ENCODE measurements at places on chromosomes 16 and 17. TPM values are rescaled to one million over a fixed set of nuclear protein-coding genes. Genes with fewer than 3 reads are reported as not detected.

The RNU2-1 gene
- total RNA-seq = 7,320 TPM

- no peak for DNase-seq
Observed at GRCh38 chr16:67964477-67965131, 3.8 kb downstream of the SLC12A4 start.

GRCh38 chr16:55651841-55652824, 3.7 kb upstream of the SLC6A2 start:
- peak; percentile 28 for DNase-seq

- DNase-seq = no peak
Observed at GRCh38 chr16:26134588-26134987, 442.8 kb downstream of the HS3ST4 start.

GRCh38 chr17:5225668-5226457, 8.8 kb downstream of the SCIMP start:
- DNase-seq = no peak

GRCh38 chr17:73340093-73340596, 28.3 kb upstream of the CDC42EP4 start:
- DNase-seq = no peak

DNA sequence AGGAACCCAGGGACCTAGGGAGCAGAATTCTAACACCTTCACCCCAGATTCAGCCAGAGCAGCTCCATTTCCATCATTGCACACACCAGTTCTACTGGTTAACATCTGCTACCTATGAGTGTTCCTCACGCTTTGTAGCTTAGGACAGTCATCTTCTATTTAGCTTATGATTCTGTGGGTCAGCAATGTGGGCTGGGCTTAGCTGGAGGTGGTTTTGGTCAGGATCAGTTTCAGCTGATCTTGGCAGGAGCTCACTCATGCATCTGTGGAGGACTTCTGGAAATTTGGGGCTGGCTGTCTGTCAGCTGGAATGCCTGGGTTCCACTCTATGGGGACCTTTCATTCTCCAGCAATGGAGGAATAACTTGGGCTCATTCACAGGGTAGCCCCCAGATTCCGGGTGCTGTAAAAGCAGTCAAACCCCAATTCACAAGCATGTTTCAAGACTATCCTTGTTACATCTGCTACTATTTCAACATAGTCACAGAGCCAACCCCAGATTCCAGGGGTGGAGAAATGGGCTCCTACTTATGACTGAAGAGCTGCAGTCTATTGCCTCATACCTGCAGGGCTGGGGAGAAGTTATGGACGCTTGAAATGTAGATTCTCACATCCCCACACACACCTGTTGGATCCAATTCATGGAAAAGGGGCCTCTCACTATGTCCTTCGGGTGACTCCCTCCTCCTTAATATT, 3.4 kb upstream of the HP start:
- no peak for DNase-seq

DNA sequence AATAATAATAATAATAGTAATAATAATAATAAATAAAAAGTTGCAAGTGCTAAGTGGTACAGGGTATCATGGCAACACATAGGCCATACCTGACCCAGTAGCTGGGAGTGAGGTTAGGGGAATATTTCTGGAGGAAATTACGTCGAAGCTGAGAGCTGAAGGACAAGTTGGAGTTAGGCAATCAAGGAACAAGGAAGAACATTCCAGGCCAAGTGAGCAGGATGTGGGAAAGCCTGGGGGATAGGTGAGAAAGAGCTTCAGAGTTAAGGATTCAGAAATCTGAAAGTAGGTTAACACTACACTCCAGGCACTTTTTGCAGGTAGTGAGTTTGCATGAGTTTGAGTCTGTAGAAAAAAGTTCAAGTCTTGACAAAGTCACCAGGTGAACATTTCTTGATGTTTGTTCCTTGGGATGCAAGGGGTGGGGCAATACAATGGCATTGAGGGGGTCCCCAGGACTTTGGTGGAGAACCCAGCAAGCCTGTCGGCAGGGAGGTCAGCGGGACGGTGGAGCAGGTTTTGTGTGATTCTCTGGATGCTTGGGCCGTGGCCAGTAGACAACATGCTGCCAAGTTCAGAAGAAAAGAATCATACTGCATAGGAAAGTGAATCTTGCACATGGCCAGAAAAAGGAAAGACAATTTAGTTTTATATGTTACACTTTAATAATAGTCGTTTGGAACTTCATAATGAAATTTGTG, 27.7 kb upstream of the MPHOSPH6 start:
- no peak for DNase-seq

DNA sequence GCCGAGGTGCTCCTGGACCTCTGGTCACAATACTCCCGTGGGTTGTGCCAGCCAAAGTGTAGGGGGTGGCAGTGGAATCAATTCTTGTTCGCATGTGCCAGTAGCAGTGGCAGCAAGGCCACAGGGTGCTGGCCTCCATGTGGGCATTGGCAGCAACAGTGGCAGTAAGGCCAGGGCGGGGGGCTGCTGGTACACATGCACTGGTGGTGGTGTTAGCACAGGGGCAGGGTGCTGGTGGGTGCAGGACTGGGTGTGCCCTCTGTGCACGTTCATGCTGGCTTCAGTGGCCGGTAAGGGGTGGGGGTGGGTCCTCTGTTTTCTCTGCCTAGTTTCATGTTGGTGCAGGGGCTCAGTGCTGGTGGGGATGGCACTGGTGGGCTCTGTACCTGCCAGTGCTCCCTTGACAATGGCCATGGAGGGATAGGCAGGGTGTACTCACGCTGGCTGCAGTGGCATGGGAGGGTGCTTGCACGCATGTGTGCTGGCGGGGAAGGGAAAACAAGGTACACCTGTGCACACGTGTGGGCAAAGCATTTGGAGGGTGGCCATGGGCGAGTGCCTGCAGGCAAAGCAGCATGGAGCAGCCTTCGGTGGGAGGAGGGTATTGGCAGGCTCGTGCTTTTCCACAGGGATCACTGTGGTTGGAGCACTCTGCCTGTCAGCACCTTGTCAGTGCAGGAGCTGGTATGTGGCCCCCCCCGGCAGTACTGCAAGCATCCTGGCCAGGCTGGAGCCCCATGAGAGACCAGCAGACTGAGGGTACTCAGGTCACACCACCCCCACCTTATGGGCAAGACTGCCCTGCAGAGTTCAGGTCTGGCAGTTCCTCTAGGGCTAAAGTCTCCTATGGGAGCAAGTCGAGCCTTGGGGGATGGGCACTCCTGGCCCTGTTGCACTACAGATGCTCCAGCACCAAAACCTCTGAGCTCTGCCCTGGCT, 35.8 kb downstream of the NF1 start:
- peak; percentile 70 for DNase-seq

DNA sequence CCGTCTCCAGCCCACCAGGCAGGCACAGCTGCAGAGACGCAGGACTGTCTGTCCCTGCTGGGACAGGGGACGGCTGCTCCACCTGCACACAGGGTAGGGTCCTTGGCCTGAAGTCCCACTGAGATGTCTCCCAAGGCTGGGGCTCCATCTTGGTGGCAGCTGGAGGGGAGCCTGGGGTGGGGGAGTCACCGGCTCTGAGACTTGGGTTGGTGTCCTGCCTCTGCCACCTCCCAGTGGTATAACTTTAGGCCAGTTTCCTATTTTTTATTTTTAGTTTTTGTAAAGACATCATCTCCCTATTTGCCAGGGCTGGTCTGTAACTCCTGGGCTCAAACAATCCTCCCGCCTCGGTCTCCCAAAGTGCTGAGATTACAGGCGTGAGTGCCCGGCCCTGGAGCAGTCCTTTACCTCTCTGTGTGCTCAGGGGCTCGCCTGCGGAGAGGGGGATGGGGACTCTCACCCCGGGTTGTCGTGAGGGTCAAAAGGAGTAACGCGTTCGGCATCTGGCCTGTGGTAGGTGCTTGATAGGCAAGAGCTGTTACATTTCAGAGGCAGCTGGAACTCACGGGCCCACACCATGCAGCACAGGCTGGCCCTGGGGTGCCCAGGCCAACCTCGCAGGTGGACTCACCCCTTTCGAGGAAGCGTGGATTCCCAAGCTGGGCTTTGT, 46.6 kb upstream of the DOC2B start:
- DNase-seq = no peak

- no peak for DNase-seq
Observed at GRCh38 chr17:30381340-30381659, 2.6 kb downstream of the CPD start.

GRCh38 chr16:30924913-30925631, 1.7 kb downstream of the FBXL19 start:
- peak; percentile 43 for DNase-seq

DNA sequence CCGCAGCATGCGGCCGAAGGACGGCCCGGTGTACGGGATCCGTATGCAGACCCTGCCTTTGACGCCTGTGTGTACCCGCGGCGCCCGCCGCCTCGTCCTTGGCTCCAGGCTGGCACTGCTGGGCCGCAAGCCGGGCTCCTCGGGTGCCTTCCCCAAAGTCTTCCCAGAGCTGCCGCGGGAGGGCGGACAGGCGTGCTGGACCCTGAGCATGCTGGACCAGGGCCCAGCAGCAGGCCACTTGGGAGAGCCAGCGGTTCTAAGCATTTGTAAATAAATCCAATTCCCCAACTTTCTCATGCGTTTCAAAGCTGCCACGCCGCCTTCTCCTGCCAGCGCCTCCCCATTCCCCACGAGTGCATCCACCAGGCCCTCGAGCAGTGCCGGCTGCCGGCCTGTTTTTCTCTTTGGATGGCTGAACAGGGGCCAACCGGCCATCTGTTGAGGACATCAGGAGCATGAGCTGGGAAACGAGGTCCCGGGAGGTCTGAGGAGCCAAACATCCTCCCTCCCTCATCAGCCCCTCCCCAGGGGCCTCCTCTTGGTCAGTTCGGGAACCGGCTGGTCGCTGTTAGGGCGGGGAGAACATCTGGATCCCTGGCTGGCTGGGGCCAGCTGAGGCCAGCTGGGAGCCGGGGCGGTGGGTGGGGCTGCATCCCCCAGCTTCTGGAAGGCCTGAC, 20.5 kb upstream of the PABPN1L start:
- no peak for DNase-seq
